ENCODE measurements at places on chromosomes 16 and 17.
A peak's percentile ranks its signal among the peaks of the same experiment; 100 is the strongest.

DNA sequence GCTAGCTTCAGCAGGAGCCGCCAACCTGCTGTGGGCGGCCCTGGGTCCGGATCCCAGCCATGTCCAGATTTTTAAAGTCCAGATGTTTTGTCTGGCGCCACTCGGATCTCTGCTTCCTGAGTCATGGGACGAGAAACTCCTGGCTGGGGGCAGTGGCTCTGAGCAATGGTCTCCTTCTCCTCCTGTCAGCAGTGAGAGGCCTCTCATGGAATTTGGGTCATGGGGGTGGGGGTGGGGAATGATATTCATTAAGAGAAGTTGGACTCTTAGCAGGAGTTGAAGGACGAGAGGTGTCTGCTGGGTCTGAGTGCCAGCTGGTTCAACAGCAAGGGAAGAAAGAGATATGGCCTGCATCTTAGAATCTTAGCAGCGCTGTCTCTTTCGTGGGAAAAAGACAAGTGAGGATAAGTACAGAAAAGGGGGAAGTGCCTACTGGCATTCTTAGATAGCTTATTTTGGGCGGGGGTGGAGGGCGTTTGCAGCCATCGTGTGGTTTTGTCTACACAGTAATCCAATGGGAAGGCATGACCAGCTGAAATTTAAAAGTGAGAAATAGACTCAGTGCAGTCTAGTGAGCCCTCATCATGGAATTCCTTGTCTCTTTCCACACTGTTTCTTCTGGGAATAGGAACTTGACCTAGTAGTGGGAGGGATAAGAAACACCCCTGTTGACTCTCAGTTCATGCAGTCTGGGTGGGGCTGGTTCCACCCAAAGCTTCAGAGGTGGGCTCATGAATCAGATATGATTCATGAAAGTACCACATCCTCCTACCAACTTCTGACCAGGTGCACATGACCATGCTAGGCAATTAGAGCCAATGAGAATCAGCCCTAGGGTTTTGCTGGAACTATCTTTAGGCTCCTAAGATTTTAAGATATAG, 80.5 kb downstream of the MYH13 start:
- DNase-seq, result peak; percentile 20

DNA sequence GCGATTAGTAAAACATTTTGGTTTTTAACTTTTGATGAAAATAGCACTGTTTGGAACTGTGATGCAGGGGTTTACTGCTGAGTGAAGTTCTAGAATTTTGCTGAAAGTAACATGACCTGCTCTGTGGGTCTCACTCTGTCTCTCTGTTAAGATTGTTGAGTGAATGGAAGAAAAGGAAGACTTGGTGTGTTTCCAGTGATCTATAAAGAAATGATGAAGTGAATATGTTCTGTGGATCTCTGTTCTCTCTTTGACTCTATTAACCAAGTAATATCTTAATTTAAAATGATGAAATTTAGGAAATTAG, 148.4 kb downstream of the PRKCA start:
- DNase-seq, result no peak

DNA sequence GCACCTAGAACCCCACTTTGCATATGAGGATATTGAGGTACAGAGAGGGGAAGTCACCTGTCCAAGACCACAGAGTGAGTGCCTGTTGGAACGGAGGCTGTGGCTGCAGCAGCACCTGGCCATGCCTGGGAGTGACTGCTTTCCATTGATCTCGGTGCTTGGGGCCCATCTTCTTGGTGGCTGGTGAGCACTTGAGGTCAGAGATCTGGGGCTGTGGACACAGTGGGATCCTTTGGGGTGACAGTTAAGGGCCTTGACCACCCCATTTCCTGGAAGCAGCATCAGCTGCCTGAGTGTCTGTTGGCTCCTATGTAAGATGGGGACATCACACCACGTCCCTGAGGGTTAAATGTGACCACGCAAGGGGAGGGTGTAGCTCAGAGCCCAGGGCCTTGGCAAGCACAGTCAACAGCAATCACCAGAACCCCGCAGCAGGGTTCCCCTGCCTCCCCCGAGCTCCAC, 111.7 kb downstream of the IRF8 start:
- no peak for DNase-seq

DNA sequence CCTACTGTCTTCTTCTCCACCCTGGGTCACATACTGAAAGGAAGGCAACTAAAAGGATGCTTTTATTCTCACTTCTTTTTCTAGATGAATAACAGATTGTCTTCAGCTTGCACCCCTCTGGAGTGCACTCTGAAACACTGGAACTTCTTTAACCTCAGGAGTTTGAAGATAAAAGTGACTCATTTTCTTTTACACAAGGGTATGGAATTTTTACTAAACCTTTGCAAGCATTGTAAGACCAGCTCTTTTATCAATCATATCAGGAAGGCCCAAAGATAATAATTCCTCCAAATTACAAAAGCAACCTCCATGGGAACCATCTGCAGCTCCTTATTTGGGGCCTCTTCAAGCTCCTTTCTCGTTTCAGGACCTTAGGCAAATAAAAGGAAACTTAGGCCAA, 193.5 kb upstream of the KIF2B start:
- DNase-seq, result no peak
